DMS79 (cell line): ENCODE measurements at places on chromosomes 7 and 10.

DNA sequence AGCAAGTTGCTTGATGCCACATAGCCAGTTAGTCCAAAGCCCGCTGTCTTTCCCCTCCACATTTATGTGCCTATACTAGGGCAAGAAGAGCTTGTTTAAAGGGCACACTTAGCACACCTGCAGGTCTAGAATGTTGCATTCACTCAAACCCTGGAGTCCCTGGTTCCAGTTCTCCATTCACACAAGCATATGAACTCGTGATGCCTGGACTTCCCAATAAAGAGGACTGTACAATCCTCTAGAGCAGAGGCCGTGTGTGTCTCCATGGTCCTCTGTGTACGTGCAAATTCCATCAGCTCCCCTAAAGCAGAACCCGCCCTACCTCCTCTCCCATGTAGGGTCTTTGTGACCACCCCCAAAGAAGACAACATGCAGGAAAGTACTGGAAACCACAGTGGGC lies 3.0 kb upstream of the SH3PXD2A start:
- no peak for DNase-seq

DNA sequence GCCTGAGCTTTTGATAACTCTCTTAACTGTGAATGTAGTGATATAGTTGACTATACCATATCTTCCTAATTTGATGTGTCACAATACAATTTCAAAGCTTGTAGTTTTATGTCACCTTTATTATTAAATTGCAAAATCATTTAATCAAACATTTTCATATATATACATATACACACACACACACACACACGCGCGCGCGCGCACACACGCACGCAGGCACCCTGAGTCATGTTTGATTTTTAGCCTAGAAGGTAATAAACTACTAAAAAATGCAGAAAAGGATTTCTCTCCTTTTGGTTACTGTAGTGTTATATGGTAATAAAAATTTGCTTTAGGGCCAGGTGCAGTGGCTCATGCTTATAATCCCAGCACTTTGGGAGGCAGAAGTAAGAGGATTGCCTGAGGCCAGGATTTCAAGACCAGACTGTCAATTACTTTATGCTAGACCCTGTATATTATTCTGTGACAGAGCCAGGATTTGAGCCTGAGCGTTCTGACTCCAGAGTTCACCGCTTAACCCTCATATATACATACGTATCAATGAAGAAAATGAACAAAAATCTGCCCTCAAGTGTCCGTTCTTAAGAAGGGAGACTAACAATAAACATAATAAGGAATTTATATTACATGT lies 89.6 kb downstream of the PODXL start:
- DNase-seq = no peak

- DNase-seq = peak; percentile 89
Observed at GRCh38 chr7:3057066-3057420, 13.4 kb upstream of the CARD11 start.

- no peak for DNase-seq
Observed at GRCh38 chr7:24842449-24843241, 85.4 kb upstream of the GSDME start.

DNA sequence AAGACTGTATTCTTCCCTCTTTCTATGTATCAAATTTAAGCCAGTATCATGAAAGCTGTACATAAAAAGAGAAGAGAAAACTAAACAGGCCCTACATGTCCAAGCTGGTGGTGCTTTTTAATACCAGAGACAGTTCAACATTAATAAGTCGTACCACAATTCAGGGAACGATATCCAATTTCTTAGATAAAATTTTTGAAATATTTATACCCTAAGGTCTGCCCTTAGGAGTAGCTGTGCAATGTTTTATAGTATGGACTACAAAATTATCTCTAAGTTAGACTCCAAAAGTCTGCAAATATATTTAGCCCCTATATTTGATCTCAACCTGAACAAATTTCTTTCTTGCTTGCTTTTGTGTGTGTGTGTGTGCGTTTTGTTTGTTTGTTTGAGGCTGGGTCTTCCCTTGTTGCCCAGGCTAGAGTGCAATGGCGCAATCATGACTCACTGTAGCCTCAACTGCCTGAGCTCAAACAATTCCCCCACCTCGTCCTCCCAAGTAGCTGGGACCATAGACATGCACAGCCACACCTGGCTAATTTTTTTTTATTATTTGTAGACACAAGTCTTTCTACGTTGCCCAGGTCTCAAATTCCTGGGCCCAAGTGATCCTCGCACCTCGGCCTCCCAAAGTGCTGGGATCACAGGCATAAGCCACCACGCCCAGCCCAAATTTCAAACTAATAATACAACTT lies 13.2 kb downstream of the ARHGAP19 start:
- no peak for DNase-seq

GRCh38 chr10:122855745-122856144 lies 10.1 kb upstream of the CUZD1 start:
- DNase-seq = no peak

GRCh38 chr10:114309364-114309651 lies 70.3 kb downstream of the VWA2 start:
- no peak for DNase-seq

DNA sequence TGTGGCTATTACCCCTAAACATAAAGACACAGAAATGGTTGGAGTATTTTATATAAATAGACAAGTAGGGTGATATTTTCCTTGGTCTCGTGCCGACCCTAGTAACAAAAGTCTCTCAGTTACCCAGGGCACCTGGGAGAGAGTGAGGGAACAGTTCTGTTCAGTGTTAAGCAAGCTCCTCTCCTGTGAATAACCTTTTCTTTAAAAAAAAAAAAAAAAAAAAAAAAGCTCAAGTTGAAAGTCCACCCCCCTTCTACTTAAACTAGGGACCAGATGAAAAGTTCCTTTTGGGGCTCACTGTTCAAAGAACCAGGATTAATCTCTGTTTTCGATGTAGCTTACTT lies 636.9 kb upstream of the GALNT17 start:
- no peak for DNase-seq
